Fibroblast of lung (primary cell): ENCODE measurements at places on chromosomes 13 and 19. TPM values are rescaled to one million over a fixed set of nuclear protein-coding genes. Genes with fewer than 3 reads are reported as not detected.

The SHKBP1 gene
- total RNA-seq, result 22.3 and 43.4 TPM in 2 replicates

The SBSN gene
- 4.1 and 9.0 TPM in 2 replicates for total RNA-seq

The KLK2 gene
- total RNA-seq, result not detected in 2 replicates

The MATK gene
- total RNA-seq, result under 0.01 TPM in 1 of 2 replicates, not detected in the other

The ZIC2 gene
- not detected in 2 replicates for total RNA-seq

The ZNF99 gene
- under 0.01 TPM in 1 of 2 replicates, not detected in the other for total RNA-seq

The RAB8A gene
- total RNA-seq, result 47.5 and 77.6 TPM in 2 replicates

The PCDH17 gene
- under 0.01 and 0.17 TPM in 2 replicates for total RNA-seq

The NKPD1 gene
- 0.17 and 0.26 TPM in 2 replicates for total RNA-seq

GRCh38 chr13:25575562-25575961 is 203.8 kb downstream of the ATP8A2 start:
- peak; percentile 1 for DNase-seq

DNA sequence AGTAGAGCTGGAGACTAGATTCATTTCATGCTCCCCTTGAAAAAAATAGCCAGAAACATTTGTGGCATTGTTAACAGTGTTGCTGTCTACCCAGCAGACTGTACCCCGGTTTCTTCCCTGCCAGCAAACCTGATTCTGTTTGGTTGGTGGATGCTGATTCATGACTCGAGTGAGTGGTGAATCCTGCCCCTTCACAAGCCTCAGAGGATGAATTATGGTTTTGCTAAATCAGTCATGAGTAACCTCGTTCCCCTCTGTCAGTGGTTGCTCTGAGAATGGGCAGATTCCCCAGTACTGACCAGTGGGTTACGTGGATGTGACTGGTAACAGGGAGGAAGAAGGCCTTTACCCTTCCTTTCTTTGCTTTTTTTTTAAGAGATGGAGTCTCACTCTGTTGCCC is 10.1 kb downstream of the NLRP12 start:
- DNase-seq, result peak; percentile 56

DNA sequence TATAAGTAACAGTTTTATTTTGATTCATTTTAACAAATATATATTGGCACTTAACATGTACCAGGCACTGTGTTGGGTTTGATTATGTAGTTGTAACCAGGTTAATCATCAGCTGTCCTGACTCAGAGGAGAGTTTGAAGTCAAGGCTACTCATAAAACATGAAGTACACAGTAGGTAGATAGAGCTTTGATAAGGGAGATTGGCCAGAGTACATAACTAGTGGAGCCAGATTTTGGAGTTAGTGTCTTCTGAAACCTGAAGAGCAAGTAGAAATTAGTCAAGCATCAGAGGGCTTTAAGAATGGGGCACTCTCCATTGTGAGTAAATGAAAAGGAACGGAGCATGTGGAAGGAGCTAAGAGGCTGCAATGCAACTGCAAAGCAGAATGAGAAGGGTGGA is 333.9 kb downstream of the RFC3 start:
- no peak for DNase-seq

- DNase-seq, result no peak
Measured at GRCh38 chr13:32107474-32107873, 75.9 kb downstream of the FRY start.

DNA sequence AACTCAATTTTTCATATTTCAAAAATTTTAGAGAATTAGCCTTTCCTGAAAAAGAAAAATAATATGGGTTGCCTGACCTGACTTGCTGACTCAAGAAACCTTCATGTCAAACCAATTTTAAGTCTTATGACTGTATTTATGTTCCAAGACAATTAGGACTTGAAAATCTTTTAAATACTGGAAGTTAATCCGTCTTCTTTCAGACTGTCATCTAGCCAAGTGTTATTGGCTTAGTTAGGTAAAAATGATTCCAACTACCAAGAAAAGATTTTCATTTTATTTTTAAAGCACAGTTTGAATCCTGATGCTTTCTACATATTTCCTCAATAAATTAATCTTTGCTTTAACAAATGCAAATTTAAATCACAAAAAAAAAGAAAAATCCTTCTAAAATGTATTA is 337.6 kb downstream of the SLITRK6 start:
- DNase-seq, result no peak

DNA sequence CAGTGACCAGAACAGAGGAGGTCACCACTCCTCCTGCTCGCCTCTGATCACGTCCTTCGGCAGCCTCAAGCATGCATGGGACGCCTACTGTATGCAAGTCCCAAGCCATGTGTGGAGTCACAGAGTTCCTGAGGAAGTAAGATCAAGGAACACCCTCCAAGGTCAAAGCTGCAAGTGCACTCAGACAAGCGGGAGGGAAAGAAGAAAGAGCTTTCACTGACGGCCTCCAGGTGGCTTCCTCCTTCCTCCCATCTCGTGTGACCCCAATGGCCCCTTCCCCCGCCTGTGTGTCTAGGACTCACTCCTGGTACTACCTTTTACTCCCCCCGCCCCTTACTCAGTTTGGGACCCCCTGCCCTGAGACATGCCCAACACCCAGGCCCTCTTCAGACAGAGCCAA is 6.1 kb downstream of the HAUS8 start:
- DNase-seq, result no peak

GRCh38 chr13:28137596-28137995 is 749 bp upstream of the PAN3 start:
- peak; percentile 26 for DNase-seq

GRCh38 chr13:21059641-21060337 is 1.6 kb downstream of the LATS2 start:
- no peak for DNase-seq

DNA sequence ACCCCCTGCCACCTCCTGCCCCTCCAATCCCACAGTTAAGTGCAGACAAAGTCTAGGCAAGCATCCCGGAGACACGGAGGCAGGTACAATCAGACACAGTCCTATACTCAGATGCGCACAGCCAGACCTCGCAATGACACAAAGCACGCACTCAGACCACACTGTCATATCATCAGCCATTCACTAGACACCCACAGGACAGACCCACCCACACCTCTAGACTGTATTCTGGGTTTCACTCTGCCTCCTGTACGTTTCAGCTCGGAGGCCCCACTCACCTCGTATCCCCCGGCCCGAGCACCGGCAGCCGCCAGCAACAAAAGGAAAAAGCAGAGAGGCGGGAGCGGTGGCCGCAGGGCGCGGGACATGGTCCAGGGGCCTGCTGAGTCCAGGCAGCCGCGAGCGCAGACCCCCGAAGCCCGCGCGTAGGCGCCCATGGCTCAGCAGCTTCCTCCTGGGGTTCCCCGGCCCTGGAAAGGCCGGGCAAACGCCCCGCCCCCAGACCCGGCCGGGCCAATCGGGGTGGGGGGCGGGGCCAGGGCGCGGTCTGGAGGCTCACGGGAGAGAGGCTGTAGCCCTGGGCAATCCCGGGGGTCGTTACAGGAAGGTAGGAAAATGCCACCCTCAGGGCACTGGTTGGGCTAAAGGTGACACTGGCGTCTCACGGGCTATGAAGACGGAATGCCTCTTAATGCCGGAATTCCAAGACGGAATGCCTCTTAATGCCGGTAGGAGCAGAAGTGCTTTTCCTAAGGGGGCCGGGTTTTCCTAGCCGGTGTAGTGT is at the start of the genes MAN2B1 and WDR83:
Gene MAN2B1, minus strand, starts transcription at position 478 of the 784 bp plus-strand sequence. Its CDS starts 41 bp downstream, at position 437.
Gene WDR83, plus strand, starts transcription at position 543 of the 784 bp plus-strand sequence. CDS start 2,984 bp downstream, outside the sequence.
- peak; percentile 58 for DNase-seq

DNA sequence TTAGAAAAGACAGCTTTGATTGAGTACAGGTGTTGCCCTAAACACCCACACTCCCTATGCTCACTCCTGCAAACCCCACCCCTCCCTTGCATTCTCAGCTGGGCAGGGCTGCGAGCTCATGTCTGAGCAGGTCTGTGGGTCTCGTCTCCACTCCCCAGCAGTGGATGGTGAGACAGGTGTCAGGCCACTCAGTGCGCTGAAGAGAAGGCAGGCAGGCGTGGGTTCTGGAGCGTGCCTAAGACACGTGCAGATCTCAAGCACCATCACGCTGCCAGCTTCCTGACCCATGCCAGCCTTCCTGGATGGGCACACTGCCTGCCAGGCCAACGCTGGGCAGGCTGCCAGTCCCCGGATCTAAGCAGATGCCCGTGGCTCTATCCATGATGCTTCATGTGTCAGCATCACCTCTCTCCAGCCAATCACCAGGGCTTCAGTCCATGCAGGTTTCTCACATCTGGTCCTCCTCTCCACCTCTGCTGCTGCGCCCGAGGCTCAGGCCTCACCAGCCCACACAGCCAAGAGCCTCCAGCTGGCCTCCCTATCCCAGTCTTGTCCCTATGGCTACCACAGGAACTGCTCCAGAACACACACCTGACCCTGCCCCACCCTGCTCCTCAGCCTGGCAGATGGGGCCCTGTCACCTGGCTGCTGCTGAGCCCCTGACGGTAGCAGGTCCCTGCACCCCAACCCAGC is 42.6 kb downstream of the EPS15L1 start:
- DNase-seq, result no peak

DNA sequence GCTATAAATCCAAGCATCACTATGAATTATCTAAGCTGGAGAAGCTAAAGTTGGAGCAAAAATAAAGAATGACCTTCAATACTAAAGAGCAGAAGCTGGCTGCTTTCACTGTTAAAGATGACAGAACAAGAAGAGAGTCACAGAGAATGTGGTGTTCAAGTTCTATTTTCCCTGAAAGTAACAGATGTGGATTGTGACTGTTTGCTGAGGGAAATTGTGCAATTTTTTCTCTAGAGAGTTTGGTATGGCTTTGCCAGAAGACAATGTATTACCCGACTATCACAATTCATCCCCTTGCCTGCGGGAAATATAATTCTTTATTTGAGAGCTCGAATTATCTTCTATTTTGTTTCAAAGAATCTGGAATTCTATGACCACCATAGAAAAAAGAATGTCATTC is 83.1 kb downstream of the TNFSF13B start:
- no peak for DNase-seq

- peak; percentile 76 for DNase-seq
Measured at GRCh38 chr13:24233351-24233901, 72.9 kb downstream of the SPATA13 start.

DNA sequence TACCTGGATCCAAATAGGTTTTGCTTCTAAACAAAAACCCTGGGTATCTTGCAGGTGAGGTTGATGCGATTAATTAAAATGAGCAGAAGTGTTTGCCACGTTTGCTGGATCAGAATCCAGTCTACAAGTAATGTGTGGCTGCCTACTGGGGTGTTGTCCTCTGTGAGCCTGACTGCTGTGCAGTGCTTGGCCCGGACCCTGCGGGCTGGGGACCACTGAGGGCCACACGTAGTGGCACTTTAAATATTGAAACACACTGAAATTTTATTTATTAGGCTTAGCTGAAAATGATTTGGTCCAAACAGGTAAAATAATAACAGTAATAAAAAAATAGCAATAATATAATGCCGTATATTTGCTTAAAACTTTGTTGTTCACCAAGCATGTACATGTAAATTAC is 338.0 kb downstream of the MYO16 start:
- DNase-seq, result no peak

GRCh38 chr19:46552891-46553290 is 48.2 kb upstream of the CALM3 start:
- DNase-seq, result no peak

DNA sequence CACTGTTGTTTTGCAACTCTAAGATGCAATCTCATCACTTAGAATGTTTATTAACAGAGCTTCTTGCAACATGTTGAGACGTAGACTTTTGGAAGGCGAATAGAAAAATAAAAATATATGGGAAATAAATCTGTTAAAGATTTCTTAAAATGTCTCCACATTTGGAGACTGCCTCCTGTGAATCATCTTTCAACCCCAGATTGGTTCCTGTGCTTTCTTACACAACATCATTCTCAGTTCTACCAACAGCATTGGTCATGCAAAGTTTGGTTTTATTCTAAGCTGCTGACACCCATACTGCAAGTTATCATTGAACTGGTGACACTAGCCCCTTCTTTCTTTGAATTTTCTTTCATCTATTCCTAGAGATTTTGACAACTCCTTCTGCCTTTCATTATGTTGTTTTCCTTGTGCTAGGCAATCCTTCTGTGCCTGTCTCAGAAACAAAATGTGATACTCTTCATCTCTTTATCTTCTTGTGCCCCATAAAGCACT is 1.6 kb upstream of the IGFL3 start:
- no peak for DNase-seq

GRCh38 chr13:30731361-30732045 is 3.8 kb upstream of the ALOX5AP start:
- no peak for DNase-seq

DNA sequence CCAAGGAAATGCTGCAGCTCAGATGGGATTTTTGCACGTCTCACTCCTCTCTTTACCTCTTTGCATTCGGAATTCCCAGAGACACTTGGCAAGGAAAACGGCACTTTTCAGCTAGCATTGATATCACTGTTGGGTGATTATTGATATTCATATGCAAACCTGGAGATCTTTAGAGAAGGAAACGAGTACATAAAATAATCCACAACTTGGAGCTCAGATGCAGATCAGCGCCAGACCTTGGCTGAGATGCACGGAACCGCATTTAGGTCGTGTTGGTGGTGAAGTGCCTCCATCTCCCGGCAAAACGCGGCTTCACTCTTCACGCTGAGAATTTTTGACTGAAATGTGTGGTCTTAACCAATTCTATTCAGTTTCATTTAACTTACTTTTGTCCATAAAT is 77.2 kb upstream of the ARHGEF7 start:
- no peak for DNase-seq

DNA sequence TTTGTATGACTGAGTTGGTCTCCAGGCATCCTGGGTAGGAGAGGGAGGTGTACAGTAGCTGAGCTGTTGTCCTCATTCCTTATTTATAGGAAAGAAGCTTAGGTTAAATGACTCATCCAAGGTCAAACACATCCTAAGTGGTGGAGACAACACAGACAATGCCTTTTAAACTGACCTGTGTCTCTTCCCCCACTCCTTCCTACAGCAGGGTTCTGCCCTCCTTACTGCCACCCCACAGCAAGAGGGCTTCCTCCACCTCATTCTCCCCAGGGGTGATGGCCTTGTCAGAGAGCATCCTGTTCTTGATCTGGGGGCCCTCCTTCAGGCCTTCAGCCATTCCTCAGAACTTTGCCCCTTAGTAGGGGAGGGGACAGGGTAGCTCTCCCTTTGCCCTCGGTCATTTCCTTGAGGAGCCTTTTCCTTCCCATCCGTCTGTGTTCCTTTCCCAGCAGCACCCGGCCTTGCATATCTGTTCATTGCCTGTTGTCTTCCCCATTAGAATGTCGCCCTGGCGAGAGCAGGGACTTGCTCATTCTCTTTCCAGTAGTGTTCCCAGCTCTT is 48.2 kb upstream of the GPI start:
- peak; percentile 29 for DNase-seq

GRCh38 chr19:14694641-14695266 is 4.9 kb downstream of the ZNF333 start:
- no peak for DNase-seq

DNA sequence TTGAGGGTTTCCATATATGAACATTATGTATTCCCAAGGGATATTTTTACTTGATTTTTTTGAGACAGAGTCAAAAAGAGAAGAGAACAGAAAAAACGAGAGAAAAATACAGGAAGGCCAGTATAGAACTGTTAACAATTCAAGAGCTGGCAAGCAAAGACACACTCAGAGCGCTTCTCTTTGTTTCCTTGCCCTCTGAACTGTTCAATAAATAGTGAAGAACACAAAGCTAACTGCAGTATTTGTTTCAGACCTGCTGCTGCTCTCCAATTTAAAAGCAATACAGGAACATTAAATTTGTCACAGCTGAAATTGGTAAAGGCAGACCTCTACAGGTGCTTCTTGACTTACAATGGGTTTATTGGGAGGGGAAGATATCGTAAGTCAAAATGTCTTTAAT is 14.0 kb upstream of the NEK3 start:
- no peak for DNase-seq

- DNase-seq, result peak; percentile 73
Measured at GRCh38 chr13:60397704-60398378, 821 bp downstream of the TDRD3 start.

GRCh38 chr19:48419158-48419920 is 25.9 kb downstream of the GRIN2D start:
- peak; percentile 42 for DNase-seq
